CD4-positive, alpha-beta memory T cell (primary cell): ENCODE measurements at places on chromosomes 5 and 9.

GRCh38 chr5:145056800-145057199, 778.3 kb downstream of the PRELID2 start:
- DNase-seq: no peak

GRCh38 chr9:121589986-121590385, 61.4 kb upstream of the DAB2IP start:
- DNase-seq: no peak

DNA sequence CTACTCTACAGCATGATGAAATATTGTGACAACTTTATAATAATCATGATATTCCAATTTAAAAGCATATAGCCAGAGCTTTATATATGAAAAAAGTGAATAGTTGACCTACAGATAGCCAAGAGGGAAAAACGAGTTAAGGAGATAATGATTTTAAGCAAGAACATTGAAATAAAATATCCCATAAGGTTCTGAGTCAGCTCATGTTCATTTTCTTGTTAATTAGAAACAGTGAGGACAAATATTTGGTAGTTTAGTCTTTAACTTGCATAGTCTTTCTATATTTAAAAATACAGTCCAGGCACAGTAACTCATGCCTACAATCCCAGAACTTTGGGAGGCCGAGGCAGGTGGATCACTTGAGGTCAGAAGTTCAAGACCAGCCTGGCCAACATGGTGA, 55.8 kb upstream of the CDH6 start:
- no peak for DNase-seq

GRCh38 chr5:139898981-139899380, 103.4 kb downstream of the PSD2 start:
- no peak for DNase-seq

DNA sequence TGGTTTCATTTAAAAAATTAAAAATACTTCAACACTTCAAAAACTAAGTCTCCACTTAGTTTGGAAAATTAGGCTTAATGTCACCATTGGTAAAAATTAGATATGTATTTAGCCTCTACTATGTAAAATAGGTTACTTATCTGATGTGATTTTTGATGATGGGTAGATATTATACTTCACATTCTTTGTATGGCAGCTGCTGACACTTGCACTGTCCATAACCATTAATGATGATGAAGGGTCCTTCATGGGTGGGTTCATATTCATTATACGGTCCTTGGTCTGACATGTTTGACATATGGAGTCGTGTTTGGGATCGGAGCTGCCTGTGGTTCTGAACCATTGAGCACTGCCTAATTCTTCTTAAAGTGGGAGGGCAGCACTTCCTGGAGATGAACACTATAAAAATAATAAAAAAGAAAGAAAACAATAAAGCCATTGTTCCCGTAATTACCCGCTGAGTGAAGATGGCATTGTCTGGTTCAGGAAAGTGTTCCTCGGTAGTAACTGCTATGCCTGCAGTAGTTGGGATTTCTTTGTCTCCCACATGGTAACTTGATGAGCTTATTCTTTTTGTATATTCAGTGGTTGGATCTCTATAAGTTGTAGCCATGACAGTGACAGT, 2.2 kb downstream of the LRRTM2 start:
- no peak for DNase-seq

GRCh38 chr9:108035487-108035886, 545.9 kb upstream of the KLF4 start:
- DNase-seq: no peak
